HFFc6 (cell line): ENCODE measurements at places on chromosomes 11 and 22. TPM values are rescaled to one million over a fixed set of nuclear protein-coding genes. Genes with fewer than 3 reads are reported as not detected.

Gene IL18
- 0.93 to 1.5 TPM (median 1.1 TPM) in 3 replicates for total RNA-seq

DNA sequence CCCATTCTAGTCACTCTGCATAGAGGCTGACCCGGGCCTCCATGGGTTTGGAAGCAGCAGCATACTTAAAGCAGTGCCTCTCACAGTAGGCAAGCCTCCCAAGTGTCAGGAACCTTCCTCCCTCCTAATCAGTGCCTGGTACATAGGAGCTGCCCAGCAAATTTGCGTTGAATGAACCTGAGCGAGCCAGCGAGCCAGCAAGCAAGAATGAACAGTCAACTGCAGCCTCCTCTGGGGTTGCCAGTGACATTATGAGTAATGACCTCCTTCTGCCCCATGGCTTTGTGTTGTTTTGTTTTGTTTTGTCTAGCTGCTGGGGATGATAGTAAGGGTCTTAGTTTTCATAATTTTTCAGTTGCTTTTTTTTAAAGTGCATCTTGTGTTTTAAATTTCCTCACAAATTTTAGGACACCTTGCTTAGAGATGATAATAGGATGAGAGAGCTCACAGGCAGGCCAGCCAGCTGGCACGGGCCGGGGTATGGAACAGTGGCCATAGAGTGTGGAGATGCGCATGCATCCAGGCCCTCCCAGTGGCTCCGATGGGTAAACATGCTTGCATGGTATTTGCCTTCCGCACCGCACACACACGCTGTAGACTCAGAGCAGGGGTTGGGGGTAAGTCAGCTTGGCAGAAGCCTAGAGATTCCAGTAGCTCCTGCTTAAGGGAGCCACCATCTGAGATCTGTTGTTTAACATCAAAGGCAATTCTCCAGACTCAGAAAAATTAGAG, 36.1 kb downstream of the TTC12 start:
- peaks cover 16% of the 10 kb centered on the region for H3K36me3 ChIP-seq
- DNase-seq: no peak
- no peaks in the 10 kb centered on the region for H3K4me1 ChIP-seq
- H3K27me3 ChIP-seq: no peaks in the 10 kb centered on the region; the same call in 1 of the 2 replicates
- no peak overlapping the region for H3K4me3 ChIP-seq
- no peak overlapping the region for H3K27ac ChIP-seq

- peaks cover 4% of the 10 kb centered on the region for H3K27me3 ChIP-seq
- H3K4me3 ChIP-seq: no peak overlapping the region
- no peak for DNase-seq
- H3K27ac ChIP-seq: no peak overlapping the region
Measured at GRCh38 chr11:112745973-112746372, 215.2 kb upstream of the NCAM1 start.

Gene SPDYC
- not detected in 3 replicates for total RNA-seq
